Stimulated activated CD4-positive, alpha-beta T cell treated with anti-CD3 and anti-CD28 coated beads, Interleukin-12 subunit alpha, Interleukin-12 subunit beta, amount 100 ng/mL, for 4 hours (primary cell): ENCODE measurements at places on chromosomes 2 and 18.

- DNase-seq = peak; percentile 30
Observed at GRCh38 chr2:23532391-23533337, 147.7 kb downstream of the KLHL29 start.

- no peak for DNase-seq
Observed at GRCh38 chr2:223760838-223761502, 76.4 kb downstream of the AP1S3 start.

DNA sequence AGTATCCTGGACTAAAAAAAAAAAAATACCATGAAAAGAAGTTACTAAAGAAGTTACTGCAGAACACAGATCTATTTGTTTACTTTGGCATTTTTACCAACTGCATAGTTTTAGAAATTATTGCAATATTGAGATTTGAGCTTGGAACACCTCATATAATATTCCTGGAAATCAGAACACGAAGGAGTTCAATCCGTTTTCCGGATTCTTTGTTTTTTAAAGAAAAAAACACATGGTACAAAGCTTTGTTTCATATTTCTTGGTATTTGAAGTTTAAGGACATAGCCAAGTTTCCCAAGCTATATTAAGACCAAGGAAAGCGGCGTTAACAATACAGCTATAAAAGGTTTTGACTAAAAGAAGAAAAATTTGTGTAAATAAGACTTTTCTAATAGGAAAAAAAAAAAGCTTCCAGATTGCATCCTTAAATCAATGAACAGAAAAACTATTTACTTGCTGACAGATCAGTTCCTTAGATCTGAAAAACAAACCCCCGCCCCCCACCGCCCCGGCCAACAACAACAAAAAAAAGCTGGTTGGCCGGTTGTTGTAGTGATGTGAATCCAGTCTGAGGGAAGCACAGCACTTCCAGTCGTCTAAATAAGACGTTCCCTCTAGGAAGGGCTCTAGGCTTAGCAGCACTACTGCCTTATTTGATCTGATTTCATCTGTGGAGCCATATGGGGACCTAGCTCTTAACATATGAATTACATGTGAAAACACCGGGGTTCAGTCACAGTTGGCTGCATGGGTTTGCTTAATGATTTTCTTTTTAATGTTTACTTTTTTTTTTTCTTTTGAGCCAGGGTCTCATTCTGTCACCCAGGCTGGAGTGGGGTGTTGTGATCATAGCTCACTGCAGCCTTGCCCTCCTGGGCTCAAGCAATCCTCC lies 2.5 kb upstream of the RHOB start:
- DNase-seq = no peak

DNA sequence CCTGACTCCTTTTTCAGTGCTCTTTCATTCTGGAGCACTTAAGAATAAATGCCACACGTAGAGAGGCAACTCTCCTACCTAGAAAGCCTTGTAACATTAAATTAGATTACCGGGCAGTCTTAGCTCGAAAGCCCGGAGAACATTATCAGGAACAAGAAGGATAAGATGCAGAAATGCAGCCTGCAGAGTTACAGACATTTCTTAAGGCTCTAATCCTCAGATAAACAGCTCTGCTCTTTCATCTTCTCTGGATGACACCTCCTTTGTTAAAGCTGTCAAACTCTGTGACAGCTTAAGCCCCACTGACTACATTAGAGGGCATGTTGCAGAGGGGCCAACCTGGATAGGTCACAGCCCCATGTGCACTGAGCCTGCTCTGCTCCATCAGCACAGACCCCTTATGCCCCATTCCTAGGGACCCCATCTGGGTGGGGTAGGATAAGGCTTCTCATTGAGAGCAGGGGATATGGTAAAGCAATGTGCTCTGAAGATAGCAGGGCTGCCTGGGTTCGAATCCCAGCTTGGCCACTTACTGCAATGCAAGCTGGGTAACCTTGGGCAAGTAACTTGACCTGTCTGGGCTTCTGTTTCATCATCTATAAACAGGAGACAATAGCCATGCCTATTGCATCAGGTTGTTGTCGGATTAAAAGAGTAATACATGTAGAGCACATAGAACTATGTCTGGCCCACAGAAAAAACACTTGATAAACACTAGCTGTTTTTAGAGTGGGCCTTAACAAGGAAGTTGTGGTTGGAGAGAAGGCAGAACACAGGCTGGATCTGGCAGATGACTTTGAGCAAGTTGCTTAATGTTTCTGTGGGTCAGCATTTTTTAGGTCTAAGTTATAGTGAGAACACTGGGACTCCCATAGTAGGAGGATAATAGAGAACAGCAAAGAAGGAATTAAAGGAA lies 111.4 kb downstream of the THNSL2 start:
- DNase-seq = no peak

DNA sequence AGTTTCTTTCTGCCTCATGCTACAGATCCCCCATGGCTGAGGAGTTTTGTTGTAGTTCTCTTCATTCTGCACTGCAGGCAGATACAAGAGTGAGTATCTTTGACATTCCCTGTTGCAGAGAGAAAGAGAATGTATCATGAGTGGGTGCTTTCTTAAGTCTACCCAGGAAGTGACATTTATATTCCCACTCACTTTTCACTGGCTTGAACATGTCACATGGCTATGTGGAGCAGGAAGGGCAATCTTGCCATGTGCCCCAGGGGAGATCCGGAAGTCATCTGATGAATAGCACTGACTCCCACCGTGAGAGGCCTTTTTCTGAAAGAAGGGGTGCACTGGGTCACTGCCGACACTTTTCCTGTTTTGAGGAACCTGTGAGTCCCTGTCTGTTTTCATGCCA lies 66.4 kb upstream of the BOD1L2 start:
- no peak for DNase-seq

DNA sequence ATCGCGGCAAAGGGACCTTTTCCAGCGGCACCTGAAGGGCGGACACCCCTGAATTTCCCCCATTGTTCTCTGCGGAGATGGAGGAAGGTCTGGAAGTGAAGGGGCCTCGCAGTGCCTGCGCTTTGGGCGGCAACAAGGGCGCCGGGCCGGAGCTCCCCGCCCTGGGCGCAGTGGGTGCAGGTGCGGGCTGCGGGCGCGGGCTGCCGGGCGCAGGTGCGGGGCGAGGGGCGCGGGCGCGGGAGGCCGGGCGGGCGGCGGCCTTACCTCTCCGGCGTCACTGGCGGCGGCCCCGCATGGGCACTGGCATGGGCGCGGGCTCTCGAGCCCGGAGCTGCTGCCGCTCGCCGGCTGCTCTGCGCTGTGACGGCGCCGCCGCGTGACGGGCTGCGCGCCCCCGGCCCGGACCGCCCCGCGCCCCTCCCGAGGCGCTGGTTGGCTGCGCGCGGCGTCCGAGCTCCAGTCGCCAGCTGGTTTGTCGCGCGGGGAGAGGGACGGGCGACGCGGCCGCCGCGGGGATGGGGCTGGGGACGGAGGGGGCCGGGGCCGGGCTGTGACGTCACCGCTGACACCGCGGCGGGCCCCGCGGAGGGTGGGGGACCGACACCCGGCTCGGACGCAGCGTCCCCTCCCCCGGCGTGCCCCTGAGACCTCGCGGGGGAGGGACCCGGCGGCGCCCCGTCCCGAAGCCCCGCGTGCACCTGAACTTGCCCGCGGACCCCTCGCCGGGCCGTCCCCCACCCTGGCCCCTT lies at the start of gene KIF1A:
TSS of gene KIF1A (minus strand) at position 362 of the 749 bp plus-strand sequence. CDS start 22,467 bp downstream, outside the sequence.
- DNase-seq = no peak

DNA sequence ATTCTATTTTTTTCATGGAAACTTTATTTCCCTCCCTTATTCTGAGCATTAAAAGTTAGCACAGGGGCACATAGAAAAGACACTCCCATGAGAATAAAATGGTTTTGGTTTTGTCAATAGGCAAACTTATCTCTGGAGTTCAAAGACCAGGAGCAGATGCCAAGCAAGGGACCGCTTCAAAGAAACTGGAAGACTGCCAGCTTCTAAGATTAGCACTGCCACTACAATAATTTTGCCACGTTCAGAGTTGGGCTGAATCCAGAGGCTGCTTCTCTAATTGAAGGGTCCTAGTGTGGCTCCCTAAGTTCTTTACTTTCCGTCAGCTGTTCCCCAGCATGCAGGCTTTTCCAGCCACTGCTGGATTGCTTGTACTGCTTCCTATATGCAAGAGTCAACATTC lies 681.0 kb upstream of the GCFC2 start:
- DNase-seq = no peak

- no peak for DNase-seq
Observed at GRCh38 chr2:2681711-2682251, 350.7 kb upstream of the MYT1L start.

DNA sequence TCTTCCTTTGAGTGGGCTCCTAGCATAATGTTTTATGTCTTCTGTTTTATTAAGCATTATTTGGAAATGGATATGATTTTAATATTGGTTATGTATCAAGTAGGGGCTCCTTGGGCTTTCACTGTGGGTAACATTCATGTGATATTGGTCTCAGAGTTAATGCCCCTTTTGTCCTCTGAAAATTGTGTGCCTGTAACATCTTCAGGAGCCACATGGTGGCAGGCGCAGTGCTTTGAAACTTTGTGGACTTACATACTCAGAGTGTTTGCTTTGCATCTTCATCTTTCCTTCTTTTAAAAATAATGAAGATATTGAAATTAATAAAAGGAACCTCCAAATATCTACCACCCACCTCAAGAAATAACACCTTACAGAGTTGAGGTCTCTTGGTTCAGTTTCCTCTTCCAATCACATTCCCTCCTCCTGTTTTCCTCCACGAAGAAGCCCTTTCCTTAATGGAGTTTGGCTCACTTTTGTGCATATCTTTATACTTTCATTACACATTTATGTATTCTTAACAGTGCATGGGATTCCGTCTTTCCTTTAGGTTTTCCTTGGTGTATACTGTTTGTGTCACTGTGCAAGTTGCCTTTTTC lies 73.5 kb downstream of the LIMS1 start:
- DNase-seq = peak; percentile 38

GRCh38 chr18:34710934-34711333 lies 836 bp downstream of the DTNA start:
- DNase-seq = no peak

GRCh38 chr2:154455866-154456265 lies 242.6 kb upstream of the KCNJ3 start:
- DNase-seq = no peak

DNA sequence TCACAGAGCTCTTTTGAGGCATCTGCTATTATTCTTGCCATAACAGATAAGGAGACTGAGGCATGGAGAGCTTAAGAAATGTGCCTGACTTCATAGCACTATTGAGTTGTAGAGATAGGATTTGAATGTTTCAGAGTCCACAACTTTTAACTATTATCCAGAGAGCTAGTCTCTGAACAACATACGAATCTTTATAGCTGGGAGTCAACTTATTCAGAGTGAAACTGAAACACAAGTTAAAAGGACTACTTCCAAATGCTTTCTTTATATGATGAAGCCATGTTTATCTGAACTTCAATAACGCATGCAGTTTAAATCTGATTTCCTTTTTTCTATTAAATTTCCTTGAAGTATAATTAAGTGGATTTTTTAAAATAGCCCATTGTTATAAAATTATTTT lies 268.8 kb downstream of the IKZF2 start:
- no peak for DNase-seq

- DNase-seq = peak; percentile 35
Observed at GRCh38 chr2:119756837-119757236, 2.9 kb upstream of the PTPN4 start.

GRCh38 chr2:40096360-40096759 lies 317.3 kb upstream of the THUMPD2 start:
- no peak for DNase-seq

- DNase-seq = no peak
Observed at GRCh38 chr18:58117786-58118403, 73.9 kb downstream of the NEDD4L start.

DNA sequence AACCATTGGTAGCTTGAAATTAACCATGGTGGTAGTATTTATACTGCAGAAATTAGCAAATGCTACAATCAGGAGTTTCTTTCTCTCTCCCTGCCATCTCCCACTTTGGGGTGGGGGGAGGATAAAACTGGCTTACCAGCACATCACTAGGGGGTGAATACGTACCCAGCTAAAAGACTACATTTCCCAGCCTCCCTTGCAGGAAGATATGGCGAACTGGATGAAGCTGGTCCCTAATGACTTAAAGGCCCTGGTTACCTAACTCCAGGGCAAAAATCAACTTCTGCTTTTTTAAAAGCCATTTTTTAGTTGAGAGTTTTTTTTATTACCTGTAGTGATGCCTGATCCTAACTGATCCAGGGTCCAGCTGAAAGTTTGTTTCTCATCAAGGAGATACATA lies 70.3 kb upstream of the RAB12 start:
- DNase-seq = no peak

DNA sequence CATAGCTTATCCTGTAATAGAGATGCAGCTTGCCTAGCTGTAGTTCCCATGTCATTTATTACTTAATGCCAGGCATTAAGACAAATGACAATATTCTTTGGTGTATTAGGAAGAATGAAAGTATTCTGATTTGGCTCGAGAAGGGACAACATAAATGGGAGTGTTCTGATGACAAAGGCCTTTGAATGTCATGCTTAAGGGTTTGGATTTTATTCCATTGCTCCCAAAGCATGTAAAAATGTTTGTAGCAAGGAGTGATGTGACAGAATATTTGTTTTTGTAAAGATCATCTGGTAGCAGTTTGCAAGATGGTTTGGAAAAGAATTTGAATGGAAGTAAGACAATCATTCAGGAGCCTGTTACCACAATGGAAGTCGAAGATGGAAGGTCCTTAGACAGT lies 30.4 kb downstream of the EEF1B2 start:
- no peak for DNase-seq

GRCh38 chr2:207117668-207118067 lies 48.1 kb downstream of the KLF7 start:
- DNase-seq = no peak

- DNase-seq = no peak
Observed at GRCh38 chr2:25677877-25678276, 4.5 kb upstream of the DTNB start.

DNA sequence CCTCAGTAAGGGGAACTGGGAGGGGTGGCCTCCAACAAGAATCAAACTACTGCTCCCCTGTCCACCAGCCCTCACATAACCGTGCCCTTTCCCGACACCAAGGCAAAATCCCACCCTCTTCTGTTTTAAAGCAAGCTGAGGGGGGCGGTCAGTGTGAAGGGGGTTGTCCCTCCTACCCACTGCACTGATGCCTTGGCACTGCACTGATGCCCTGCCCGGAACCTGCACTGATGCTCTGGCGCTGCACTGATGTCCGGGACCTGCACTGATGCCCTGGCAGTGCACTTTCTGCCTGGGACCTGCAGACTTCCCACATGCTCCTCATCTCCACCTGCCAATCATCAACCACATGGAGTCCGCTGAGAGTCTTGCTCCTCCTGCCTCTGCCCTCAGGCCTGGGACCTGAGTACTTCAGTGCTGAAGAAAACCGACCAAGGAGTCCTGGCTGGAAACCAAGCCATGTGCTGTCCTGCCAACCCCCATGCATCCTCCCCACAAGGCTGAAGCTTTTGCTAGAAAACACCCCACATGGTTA lies 179.5 kb downstream of the SMAD2 start:
- no peak for DNase-seq

DNA sequence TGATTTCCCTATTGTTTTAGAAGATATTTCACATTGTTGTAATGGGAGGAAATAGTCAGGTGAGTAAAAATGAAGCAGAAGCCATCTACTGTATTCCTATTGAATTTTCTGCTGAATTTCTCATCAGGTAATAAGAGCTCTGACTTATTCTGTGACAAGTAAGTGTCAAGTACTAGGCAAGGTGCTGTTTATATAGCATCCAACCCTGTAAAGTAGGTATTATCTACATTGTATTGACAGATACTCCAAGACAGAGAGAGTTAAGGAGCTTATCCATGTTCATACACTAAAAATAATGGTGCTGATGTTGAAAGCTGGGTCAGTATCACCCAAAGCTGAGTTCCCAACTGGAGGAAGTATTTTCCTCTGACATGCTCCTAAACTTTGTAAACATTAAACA lies 106.0 kb downstream of the KCNJ3 start:
- DNase-seq = no peak
